A549 (cell line): ENCODE measurements at places on chromosomes 11 and 22.

DNA sequence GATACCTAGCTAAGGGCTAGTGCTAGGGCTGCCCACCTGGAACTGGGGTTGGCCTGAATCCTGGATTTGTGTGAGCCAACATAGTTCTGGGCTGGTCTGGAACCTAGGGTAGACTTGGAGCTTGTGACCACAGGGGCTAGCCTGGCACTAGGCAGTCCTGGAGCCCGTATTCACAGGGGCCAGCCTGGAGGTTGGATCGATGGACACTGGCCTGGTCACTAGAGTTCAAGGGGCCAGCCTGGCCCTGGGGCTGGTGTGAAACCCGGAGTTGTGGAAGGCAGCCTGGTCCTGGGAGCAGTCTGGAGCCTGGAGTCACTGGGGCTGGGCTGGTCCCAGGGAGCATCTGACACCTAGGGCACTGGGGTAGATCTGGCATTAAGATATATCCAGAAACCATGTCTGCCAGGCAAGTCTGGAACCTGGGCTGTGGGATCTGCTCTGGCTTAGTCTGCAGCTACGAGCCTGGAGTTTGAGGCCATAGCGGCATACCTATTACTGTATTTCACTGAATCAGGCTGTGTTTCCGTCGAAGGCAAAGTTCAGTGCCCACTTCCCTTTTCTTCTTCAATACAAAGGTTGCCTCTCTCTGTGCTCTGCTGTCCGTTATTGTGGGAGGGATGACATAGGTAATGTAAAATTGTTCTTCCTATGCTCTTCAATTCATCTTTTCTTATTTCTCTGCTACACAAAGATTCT, 9.1 kb upstream of the GLYATL1B start:
- no peak for DNase-seq

DNA sequence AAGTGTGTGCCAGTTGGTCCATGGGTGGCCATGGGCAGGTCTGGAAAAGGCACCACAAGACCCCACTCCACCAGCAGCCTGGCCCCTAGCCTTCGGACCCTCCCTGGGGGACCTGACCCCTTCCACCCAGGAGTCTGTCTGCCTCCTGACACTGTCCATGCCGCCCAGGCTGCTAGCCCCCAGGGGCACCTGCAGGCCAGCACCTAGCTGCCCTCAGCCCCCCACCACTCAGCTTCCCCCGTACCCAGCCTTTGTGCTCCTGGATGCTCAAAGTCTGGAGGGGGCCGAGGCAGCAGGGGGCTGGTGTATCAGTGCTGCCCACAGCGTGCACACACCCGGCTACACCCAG, 34.3 kb upstream of the OR10G7 start:
- DNase-seq, result no peak

DNA sequence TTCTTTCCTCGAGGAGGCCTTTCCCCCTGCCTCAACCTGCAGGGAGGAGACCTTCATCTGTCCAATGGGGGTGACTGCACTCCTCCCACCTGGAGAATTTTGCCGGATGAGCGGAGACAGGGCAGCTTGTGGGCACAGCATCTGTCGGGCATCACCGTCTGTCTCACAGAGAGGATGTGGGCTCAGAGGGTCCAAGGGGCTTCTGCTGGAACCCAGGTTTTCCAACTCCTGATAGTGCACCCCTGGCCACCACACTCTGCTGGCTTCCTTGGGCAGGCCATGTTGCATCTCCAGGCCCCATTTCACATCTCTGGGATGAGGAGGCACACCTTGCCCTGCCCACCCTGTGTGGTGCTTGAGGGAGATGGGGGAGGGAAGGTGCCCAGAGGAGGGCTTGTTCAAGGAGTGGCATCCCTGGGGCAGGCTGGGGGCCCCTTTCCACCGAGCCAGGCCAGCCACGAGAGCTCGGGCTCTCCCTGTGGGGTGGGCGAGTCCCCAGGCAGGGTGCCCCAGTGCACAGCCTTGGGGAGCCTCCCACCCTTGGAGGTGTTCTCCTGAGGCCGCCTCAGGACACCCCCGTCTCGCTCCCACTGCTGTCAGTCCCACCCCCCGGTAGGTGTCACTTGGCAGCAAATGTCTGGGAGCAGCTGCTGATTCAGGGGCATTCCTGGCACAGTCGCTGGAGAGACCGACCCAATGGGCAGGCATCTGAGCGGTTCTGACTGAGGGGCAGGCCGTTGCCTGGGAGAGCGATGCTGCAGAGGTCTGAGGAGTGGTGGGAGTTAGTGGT, 84.2 kb downstream of the MORC2 start:
- DNase-seq, result no peak

- no peak for DNase-seq
Measured at GRCh38 chr11:72078477-72078876, 1.9 kb downstream of the NUMA1 start.

DNA sequence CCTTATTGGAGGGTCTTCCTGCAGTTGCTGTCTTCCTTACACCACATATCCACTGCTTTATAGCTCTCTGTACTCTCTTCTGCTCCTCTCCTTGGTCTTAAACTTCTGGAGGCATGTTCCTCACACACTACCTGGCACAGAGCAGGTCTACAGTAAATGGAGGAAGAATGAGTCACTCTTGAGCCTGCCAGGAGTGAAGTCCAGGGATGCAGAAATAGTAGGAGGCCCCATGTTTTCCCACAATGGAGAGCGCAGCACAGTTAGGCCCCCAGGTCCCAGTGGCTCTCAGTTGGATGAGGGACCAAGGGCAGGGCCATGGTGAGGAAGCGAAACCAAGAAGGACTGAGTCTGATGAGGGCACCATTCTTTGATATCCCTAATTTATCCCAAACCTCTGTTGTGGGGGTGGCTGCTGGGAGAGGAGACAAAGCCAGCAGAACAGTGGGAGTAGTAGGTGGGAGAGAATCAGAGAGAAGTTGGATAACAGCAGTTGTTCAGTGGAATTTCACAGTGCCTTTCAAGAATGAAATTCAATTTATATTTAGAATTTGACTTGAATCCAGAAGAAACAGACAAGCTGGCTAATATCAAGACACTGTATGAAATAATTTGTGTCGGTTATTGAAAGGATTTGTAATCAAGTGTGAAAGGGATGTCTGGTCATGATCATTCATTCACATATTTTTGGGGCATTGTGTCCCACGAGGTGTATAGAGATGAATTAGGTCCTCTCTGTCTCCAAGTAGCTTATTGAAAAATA, 187.8 kb downstream of the HIPK3 start:
- DNase-seq, result no peak
